ENCODE measurements at places on chromosomes 7 and 10.

- no peak for DNase-seq
Measured at GRCh38 chr10:75619635-75620034, 188.2 kb downstream of the LRMDA start.

DNA sequence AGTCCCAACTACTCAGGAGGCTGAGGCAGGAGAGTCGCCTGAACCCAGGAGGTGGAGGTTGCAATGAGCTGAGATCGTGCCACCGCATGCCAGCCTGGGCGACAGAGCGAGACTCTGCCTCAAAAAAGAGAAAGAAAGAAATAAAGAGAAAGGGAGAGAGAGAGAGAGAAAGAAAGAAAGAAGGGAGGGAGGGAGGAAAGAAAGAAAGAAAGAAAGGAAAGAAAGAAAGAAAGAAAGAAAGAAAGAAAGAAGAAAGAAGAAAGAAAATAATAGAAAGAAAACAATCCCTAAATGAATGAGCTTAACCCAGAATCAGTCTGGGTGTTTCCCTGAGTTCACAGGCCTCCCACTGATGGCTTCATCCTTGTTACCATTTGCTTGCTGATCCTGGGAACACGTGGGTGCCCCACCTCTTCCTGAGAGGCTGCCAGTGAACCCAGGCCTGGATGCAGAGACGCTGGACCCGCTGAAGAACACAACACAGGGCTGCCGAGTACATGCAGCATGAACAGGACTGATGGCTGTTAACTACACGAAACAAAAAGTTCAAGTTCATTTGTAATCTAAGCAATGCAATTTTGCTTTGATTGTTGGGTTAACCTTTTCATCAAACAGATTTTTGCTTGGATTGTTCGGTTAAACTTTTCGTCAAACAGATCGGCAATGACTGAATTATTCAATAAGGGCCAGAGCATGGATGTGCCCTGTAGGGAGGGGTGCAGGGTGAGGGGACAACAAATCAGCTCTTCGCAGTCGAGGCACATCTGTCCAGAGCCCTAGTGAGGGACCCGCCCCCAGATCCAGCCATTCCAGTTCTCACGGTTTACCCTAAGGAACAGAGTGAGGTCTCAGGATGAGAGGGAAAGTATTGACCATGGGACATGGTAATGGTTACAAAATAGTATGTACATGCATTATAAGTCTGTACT is 11.5 kb downstream of the NPFFR1 start:
- no peak for DNase-seq

- DNase-seq: no peak
Measured at GRCh38 chr10:271201-271600, 135.9 kb downstream of the ZMYND11 start.

GRCh38 chr7:128081351-128081750 is 50.1 kb upstream of the LRRC4 start:
- DNase-seq: no peak

DNA sequence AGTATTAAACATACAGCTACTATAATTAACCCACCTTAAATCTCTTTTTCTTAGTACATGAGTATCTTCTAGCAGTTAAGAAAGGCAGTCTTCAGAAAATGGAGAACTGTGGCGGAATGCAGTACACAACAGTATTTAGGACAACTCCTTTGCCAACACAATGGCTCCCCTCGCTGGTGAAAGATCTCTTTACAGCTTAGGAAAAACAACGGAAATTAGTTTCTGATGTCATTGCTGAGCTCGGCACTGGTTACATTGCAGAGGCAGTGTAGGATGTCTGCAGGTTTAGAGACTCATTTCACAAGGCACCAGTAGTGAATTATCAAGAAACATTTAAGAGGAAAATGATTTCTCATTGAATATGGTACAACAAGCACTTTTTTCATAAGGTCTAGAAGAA is 43.4 kb downstream of the GLRX3 start:
- no peak for DNase-seq

DNA sequence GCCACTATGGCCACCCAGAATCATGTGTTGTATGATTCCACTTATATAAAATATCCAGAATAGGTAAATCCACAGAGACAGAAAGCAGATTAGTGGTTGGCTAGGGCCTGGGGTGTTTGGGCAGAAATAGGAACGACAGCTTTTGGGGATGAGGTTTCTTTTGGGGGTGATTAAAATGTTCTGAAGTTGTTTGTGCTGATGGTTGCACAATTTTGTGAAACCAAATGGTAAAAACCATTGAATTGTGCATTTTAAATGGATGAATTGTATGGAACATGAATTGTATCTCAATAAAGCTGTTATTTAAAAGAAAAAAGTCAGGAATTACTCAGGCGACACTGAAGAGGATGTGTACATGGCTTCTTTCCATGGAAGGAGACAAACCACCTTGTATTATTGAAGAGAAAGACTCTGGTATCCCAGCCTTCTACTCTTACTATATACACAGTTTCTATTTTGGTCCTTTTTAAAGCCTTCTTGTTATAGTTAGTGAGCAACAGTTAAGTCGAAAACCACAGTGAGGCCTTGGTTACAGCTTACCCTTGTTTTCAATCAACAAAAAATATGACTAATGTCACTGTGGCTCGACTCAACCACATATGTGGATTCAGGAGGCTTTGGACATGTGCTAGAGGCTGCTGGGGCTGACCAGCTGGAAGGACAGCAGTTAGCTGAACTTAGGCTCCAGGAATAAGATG is 57.1 kb upstream of the KMT2E start:
- peak; percentile 19 for DNase-seq

DNA sequence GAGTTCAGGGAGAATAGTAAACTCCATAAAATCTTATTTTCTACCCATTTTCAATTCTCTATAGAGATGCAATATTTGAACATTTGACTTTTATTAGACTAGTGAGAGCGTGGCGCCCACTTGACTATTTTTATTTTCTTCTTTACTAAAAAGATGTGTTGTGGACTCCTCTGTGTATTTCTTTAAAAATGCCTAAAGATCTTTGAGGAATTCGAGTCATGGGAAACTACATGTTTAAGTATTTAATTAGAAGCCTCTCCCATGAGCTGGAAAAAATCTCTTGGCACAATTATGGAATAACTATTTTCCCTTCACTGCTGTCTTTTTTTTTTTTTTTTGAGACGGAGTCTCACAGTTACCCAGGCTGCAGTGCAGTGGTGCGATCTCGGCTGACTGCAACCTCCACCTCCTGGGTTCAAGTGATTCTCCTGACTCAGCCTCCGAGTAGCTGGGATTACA is 124.2 kb downstream of the ARHGAP12 start:
- no peak for DNase-seq

DNA sequence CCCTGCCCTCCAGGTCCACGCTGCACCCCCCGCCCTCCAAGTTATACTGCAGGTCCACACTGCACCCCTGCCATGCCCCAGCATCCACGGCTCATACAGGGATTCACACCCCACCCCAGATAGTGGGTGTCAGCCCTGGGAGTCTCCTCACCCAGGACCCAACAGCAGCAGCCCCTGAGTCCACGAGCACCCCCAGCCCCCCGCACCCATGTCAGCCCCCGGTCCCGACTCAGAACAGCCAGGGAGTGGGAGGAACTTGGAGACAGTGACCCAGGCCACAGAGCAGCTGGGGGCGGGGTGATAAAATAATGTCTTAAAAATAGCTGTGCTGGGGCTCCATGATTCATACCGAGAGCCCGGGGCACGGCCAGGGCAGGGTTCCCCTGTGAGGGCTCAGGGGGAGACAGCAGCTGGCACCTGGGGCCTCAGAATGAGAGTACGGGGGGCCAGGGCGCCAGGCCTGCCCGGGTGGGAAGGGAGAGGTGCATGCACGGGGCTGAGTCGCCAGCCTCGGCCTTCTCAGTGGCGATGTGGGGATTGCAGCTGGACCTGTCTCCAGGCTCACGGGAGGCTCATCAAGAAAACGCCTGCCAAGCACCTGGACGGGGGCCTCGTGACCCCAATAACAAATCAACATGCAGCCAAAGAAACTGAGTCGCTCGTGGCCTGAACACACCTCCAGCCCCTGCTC is 29.8 kb downstream of the ADAP1 start:
- DNase-seq: peak; percentile 88

DNA sequence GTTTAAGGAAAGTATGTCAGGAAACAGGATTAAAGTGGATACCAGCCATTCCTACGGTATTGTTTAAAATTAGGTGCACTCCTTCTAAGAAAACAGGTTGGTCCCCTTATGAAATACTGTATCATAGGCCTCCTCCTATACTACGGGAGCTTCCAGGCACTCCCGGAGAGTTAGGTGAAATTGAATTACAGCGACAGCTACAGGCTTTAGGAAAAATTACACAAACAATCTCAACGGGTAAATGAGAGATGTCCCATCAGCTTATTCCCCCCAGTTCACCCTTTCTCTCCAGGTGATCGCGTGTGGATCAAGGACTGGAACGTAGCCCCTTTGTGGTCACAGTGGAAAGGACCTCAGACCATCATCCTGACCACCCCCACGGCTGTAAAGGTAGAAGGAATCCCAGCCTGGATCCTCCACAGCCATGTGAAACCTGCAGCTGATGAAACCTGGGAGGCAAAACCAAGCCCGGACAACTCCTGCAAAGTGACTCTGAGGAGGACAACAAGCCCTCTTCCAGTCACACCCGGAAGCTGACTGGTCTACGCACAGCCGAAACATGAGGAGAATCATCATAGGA is 25.1 kb upstream of the GHITM start:
- DNase-seq: no peak

DNA sequence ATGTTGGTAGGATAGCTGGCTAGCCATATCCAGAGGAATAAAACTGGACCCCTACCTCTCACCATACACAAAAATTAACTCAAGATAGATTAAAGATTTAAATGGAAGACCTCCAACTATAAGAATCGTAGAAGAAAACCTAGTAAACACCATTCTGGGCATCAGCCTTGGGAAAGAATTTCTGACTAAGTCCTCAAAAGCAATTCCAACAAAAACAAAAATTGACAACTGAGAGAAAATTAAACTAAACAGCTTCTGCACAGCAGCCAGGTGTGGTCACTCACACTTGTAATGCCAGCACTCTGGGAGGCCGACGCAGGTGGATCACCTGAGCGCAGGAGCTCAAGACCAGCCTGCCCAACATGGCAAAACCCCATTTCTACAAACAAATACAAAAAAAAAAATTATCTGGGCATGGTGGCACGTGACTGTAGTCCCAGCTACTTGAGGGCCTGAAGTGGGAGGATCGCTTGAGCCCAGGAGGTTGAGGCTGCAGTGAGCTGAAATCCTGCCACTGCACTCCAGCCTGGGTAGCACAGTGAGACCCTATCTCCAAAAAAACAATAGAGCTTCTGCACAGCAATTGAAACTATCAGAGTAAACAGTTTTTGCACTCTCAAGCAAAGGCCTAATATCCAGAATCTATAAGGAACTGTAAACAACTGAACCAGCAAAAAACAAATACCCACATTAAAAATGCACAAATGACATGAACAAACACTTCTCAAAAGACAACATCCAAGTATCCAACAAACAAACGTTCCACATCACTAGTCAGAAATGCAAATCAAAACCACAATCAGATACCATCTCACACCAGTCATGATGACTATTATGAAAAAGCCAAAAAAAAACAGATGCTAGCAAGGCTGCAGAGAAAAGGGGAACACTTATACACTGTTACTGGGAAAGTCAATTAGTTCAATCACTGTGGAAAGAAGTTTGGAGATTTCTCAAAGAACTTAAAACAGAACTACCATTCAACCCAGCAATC is 4.8 kb downstream of the CRPPA start:
- no peak for DNase-seq

- DNase-seq: no peak
Measured at GRCh38 chr7:66376264-66376945, 171.3 kb downstream of the TPST1 start.

DNA sequence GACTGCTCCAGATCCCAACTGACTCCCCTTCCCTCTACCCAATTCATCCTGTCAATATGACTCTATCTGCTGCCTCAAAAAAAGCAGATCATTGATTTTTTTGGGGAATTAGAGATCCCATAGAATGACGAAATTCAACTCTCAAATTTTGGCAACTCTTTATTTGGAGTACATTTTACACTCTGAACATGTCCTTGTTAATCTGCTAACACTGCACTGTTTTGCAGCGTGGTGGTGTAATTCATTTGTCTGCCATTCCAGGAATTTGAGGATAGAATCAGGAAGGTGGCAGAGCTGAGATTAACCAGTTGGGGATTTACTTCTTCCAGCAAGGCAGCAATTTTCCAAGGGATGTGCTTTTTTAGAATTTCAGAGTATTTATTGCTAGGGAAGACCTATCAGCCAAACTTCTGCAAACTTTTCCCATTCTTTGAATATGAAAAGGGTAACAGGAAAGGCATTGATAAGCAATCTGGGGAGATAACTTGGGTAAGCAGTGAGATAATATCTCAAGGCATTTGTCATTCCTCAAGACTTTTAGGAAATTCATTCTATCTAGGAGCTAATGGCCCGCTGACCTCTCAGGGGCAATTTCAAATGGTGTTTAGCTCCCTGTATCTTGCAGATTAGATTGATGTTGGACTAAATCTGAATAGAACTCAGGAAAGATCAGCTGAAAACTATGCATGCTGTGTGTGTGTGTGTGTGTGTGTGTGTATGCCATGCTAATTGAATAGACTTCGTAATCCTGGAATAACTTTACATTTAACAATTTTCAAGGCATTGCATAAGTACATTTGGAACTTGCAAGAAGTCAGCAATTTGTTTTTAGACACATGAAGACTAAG is 9.7 kb downstream of the BAMBI start:
- DNase-seq: no peak

DNA sequence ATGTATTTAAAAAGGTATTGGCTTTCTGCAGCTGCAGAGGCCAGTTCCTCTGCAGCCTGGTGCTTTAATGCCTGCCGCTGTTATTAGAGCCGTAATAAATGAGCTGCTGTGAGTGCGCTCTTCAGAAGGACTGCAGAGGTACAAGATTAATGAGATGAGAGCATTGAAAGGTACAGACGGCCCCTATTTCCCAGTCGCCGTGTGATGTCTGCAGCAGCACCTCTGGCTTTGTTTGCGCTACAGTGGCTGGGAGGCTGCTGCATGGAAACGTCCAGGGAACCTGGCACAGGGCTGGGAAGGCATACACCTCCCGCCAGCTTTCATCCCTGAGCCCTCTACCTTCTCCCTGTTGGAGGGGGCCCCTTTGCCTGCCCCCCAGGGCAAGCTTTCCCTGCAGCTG is 383.8 kb upstream of the ZMIZ1 start:
- no peak for DNase-seq

- no peak for DNase-seq
Measured at GRCh38 chr7:9691286-9691685, 1257.9 kb downstream of the NXPH1 start.

DNA sequence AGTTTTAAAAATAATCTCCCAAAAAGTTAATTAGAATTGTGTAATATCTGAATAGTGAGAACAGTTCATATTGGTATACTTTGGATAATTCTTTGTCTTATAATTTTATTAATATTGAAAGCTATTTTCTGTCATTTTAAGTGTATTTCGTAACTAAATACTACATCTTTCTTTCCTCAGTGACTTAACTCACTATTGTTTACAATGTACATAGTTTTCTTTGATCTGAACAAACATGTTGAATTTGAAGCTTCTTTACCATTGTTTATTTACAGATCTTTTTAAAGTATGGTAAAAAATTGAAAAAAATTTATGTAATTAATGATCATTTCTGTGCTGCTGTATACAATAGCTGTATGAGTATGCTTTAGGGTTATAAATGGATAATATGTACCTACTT is 5.1 kb downstream of the PDCD4 start:
- DNase-seq: no peak
